ENCODE measurements at places on chromosomes 2 and 18. TPM values are rescaled to one million over a fixed set of nuclear protein-coding genes. Genes with fewer than 3 reads are reported as not detected.

Gene LRRTM4
- total RNA-seq: 89.5 TPM

Gene RIT2
- 30.0 TPM for total RNA-seq

Gene GALR1
- total RNA-seq: 0.31 TPM

Gene EGR4
- not detected for total RNA-seq

Gene RAMP1
- 2.2 TPM for total RNA-seq
